Stimulated activated naive B cell treated with anti-CD40 and anti-IgM and Interleukin-4, amounts not matched to agents 10 μg/mL and 1 μg/mL and 100 μg/mL, for 72 hours (primary cell): ENCODE measurements at places on chromosomes 6 and 20.

DNA sequence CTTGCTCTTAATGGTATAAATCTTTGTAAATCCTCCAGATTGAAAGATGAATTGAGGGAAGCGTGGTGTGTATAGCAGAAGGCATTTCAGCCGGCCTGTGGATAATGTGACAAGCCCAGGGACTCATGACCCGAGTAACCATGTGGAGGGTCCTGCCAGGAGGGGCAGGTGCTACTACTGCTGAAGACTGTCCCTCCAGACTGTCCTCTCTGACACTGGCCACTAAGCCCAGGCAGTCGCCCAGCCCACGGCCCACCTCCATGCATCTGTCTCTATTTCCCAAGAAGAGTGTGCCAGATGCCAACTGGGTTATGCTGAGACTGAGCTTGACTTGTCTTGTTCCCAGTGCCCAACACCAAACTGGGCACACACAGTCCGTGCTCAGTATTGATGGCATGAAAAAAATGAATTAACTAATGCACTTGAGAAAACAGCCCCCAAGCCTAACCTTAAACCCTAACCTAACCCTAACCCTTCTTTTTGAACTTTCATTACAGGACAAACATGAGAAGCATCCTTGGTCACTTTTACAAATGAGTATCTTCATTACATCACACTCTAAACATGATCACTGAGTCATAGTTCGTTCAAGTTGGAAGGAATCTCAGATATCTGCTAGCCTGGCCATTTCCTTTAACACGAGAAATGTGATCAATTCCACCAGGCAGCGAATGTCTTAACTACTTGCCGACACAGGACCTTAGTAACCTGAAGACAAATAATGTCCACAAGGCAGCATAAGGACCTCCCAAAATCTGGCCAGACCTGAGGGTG, 182.2 kb upstream of the RREB1 start:
- no peak for DNase-seq

GRCh38 chr6:156174031-156174890, 602.9 kb upstream of the ARID1B start:
- DNase-seq = no peak

- no peak for DNase-seq
Measured at GRCh38 chr6:40331545-40331944, 255.6 kb downstream of the LRFN2 start.

DNA sequence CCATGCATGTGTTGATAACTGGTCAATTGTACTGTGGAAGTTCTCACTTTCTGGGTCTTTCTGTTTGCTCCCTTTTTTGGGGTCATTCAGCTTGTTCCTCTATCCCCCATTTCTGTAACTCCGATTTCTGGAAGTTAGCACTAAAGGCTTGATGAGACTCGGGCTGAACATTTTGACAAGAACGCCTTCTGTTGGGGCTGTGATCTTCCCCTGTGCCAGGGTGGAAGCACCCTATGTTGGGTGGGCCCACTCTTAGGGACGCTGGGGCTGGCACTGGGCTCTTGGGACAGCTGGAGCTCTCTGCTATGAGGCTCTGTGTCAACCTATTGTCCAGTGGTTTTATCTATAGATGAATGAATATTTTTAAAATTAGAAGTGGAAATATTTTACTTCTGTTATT, 60.1 kb upstream of the FRMD1 start:
- DNase-seq = no peak

DNA sequence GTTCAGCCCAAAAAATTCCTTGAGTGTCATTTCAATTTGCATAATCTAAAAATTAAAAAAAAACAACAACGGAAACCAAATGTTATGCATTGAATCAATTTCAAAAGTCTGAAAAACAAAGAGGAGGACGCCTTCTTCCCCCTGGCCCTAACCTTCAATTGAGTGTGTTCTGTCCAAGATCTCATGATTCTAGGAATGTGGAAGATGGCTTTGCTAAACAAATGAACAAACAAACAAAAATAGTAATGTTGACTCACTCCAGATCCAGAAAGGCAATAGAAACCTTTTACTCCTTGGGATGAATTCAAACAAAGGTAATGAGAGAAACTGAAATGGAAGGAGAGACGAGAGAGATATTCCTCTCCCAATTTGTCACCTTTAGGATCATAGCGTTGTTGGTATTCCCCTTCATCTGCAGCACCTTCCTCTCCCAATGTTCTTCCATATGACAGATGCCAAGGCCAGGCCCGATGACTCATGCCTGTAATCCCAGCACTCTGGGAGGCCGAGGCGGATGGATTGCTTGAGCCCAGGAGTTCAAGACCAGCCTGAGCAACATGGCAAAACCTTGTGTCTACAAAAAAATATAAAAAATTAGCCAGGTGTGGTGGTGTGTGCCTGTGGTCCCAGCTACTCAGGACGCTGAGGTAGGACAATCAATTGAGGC, 109.2 kb upstream of the ADGRF1 start:
- no peak for DNase-seq

- no peak for DNase-seq
Measured at GRCh38 chr6:112639391-112639831, 292.3 kb downstream of the RFPL4B start.

GRCh38 chr20:7716286-7716972, 223.8 kb downstream of the HAO1 start:
- no peak for DNase-seq

- no peak for DNase-seq
Measured at GRCh38 chr6:69936674-69937363, 70.5 kb downstream of the COL19A1 start.
